ENCODE measurements at places on chromosomes 3 and 15. TPM values are rescaled to one million over a fixed set of nuclear protein-coding genes. Genes with fewer than 3 reads are reported as not detected.

Gene P2RY1
- total RNA-seq = 0.38 TPM

Gene ROBO1
- 57.3 TPM for total RNA-seq

Gene STXBP5L
- under 0.01 TPM for total RNA-seq

Gene AKAP13
- 56.7 TPM for total RNA-seq

Gene ATP10A
- 13.0 TPM for total RNA-seq

Gene ERICH6
- total RNA-seq = under 0.01 TPM

Gene SCN5A
- 1.1 TPM for total RNA-seq

Gene STX19
- under 0.01 TPM for total RNA-seq

Gene RASGRF1
- not detected for total RNA-seq

Gene TCF12
- 50.2 TPM for total RNA-seq

Gene RAB5A
- total RNA-seq = 62.0 TPM

Gene MYL3
- total RNA-seq = not detected

Gene CPB1
- total RNA-seq = not detected

Gene DZIP1L
- 22.0 TPM for total RNA-seq
